ENCODE measurements at places on chromosomes 5 and 9. TPM values are rescaled to one million over a fixed set of nuclear protein-coding genes. Genes with fewer than 3 reads are reported as not detected.

Gene SPATA31D4
- not detected for total RNA-seq

Gene IL17B
- not detected for total RNA-seq

Gene ECM2
- total RNA-seq = 6.8 TPM

Gene BARHL1
- not detected for total RNA-seq

Gene TNFSF15
- total RNA-seq = 0.26 TPM

Gene CACNA1B
- 0.17 TPM for total RNA-seq

Gene NEUROG1
- not detected for total RNA-seq

Gene COL5A1
- 63.7 TPM for total RNA-seq

Gene WDR31
- 4.0 TPM for total RNA-seq

Gene SLC36A3
- not detected for total RNA-seq

Gene HMCN2
- total RNA-seq = under 0.01 TPM

Gene UQCRQ
- 113 TPM for total RNA-seq

Gene GRM6
- not detected for total RNA-seq

Gene MEIKIN
- total RNA-seq = not detected

Gene STOM
- total RNA-seq = 248 TPM

Gene PCDHB12
- 0.26 TPM for total RNA-seq

Gene PARP8
- 24.6 TPM for total RNA-seq

Gene PLPP6
- 8.9 TPM for total RNA-seq

Gene SHC3
- total RNA-seq = 7.7 TPM

Gene MYOZ3
- total RNA-seq = 0.77 TPM

Gene EGFLAM
- 0.33 TPM for total RNA-seq

Gene PRRC1
- 44.3 TPM for total RNA-seq

Gene IFNK
- total RNA-seq = not detected

Gene ARL15
- total RNA-seq = 20.5 TPM

Gene LCN2
- not detected for total RNA-seq

Gene TLX3
- not detected for total RNA-seq

Gene TEX48
- not detected for total RNA-seq

Gene STKLD1
- 0.99 TPM for total RNA-seq

Gene CDX1
- total RNA-seq = 0.33 TPM

Gene RECK
- total RNA-seq = 43.1 TPM

Gene HSPA4
- 108 TPM for total RNA-seq

Data from fibroblast of lung (primary cell).